ENCODE measurements at places on chromosomes 6 and 20. TPM values are rescaled to one million over a fixed set of nuclear protein-coding genes. Genes with fewer than 3 reads are reported as not detected.

SAMHD1 gene
- total RNA-seq = 20.3 TPM

LY6G6F gene
- not detected for total RNA-seq

RALGAPA2 gene
- total RNA-seq = 20.1 TPM

DNA sequence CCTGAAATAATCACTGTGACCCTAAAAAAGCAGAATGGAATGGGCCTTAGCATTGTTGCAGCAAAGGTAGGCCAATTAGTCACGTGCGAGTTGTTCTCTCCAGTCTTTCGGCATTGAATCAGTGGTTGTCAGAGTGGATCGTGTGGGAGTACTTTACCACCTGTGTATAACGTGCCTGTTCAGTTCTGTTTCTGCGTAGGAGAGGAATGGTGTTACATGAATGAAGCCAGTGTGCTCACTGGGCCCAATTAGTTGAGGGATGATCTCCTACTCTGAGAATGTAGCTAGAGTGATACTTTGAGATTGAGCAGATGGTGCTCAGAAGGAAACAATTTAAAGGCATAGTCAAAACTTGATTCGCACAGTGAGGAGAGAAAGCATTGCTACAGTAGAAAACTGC, 72.4 kb upstream of the KIF25 start:
- no peak for DNase-seq

GRCh38 chr6:108133594-108134179, 32.1 kb upstream of the NR2E1 start:
- DNase-seq = peak; percentile 79

Data from HT-29 (cell line).